ENCODE measurements at places on chromosomes 1 and 21. TPM values are rescaled to one million over a fixed set of nuclear protein-coding genes. Genes with fewer than 3 reads are reported as not detected.

The HES3 gene
- not detected for total RNA-seq

- H3K36me3 ChIP-seq, result no peaks in the 10 kb centered on the region
- H3K4me1 ChIP-seq, result no peaks in the 10 kb centered on the region
- no peak for DNase-seq
- no peaks in the 10 kb centered on the region for H3K27me3 ChIP-seq
- H3K27ac ChIP-seq, result no peak overlapping the region
Measured at GRCh38 chr21:25884311-25884710, 149.5 kb downstream of the GABPA start.

The CACHD1 gene
- total RNA-seq, result not detected

DNA sequence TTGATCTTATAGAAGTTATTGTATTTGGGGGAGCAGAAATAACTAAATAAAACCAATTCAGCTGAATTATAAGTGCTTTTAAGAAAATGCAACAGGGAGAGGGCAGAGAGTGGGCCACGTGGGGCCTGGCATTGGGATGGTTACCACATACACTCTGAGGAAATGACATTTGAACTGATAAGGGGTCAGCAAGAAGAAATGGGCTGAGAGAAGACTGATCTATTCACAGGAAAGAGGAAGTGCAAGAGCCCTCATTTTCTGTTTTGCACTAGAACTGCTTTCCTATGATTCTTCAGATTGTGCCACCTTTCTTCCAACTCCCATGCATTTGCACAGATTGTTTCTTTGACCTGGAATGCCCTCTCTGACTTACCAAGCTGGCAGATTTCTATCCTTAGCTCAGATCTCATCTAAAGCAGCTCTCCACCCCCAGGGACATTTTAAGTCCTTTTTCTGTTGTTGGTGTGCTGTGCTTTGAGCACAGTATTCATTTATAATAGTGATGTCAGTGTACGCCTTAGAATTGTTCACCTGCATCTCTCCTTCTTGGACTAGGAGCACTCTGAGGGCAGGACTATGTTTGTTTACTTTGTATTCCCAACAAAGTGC, 115.9 kb downstream of the FGGY start:
- no peak overlapping the region for H3K27ac ChIP-seq
- H3K4me1 ChIP-seq, result no peaks in the 10 kb centered on the region
- DNase-seq, result no peak
- H3K27me3 ChIP-seq, result no peaks in the 10 kb centered on the region

- H3K27me3 ChIP-seq, result no peaks in the 10 kb centered on the region
- no peak overlapping the region for H3K4me3 ChIP-seq
- peaks cover 8% of the 10 kb centered on the region for H3K36me3 ChIP-seq
- no peak for DNase-seq
- no peak overlapping the region for H3K27ac ChIP-seq
Measured at GRCh38 chr1:24450857-24451397, 35.3 kb downstream of the NIPAL3 start.

DNA sequence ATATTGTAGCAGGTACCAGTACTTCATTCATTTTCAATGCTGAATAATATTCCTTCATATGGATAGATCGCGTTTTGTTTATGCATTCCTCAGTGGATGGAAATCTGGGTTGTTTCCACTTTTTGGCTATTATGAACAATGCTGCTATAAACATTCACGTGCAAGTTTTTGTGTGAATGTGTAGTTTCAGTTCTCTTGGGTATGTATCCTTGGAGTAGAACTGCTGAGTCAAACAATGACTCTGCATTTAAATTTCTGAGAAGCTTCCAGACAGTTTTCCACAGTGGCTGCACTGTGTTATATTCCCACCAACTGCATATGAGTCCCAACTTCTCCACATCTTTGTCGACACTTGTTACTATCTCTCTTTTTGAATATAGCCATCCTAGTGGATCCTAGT, 138.0 kb upstream of the KLHDC7A start:
- H3K27me3 ChIP-seq, result no peaks in the 10 kb centered on the region
- no peak for DNase-seq
- no peaks in the 10 kb centered on the region for H3K36me3 ChIP-seq
- H3K27ac ChIP-seq, result no peak overlapping the region
- H3K4me1 ChIP-seq, result no peaks in the 10 kb centered on the region

DNA sequence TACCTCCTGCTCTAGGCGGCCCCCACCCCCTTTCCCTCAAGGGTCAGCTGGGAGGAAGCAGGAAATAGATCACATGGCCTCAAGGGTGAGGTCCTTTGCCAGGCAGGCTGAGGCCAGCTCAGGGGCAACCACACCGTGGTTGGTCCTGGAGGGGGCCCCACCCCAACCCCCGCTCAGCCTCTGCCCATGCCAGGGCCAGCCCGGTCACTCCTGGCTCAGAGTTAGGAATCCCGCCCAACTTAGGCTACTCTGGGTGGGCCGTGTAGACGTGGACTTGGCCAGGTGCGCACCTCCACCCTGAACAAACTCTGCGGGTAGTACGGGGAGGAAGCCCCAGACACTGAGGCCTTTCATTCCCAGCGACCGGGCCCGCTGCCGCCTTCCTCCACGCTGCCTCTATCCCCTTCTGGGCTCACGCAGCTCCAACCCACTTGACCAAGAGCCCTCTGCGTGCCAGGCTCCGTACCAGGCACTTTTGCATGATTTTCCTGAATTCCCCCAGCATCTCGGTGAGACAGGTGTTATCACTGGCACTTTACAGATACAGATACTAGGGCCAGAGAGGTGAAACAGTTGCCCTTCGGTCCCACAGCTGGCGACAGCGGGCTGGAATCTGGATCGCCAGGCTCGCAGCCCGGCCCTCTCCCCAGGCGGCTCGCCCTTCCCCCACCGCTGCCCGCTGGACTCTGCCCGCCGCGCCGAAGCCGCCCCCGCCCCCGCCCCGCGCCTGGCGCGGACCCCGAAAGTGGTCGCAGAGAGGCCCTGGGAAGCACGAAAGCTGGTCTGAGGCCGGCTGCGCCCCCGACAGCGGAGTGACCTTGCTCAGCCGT, 769 bp downstream of the GALE start:
- H3K36me3 ChIP-seq, result no peaks in the 10 kb centered on the region
- peak overlapping the region; percentile 94 for H3K4me3 ChIP-seq
- H3K27me3 ChIP-seq, result no peaks in the 10 kb centered on the region

- peak overlapping the region; percentile 6 for H3K27ac ChIP-seq
- DNase-seq, result peak; percentile 80
- peaks cover 24% of the 10 kb centered on the region for H3K4me1 ChIP-seq
- H3K4me3 ChIP-seq, result peak overlapping the region; percentile 60
- H3K36me3 ChIP-seq, result no peaks in the 10 kb centered on the region
Measured at GRCh38 chr21:29195981-29196669, 65.7 kb downstream of the MAP3K7CL start.

DNA sequence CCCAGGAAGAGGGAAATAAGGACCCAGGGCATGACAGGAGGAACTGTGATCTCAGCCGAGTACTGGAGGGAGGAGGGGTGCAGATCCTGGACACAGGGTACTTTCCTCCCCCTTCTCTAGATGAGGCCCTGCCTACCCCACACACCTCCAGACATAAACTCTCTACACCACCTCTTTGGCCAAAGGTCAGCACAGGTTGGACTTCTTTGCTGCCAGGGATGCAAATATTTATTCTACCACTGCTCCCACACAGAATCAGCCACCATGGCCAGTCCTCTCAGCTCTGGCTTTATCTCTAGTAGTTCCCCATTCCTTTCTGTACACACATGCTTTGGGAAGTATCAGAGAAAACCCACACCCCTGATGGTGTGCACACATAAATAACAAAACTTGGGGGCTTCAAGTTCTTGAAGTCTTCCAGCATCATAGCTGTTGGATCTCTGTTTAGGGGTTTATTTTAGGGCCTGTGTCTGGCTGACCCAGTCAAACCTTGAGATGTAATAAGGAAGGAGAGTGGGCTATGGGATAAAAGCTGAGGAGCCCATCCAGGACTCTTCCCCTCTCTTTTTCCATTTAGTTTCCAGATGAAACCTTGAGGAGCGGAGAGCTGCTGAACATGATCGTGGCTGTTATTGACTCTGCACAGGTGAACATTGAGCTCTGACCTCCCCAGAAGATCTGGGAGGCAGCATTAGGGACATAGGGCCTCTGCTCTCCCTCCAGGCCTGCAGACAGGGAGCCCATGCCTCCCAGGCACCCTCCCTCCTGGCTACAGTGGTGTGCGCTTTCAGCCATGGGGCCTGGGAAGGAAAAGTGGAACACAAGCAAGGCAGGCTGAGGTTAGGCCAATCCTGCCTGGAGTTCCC, 6.7 kb upstream of the SLC27A3 start:
- no peak overlapping the region for H3K27ac ChIP-seq
- DNase-seq, result no peak
- no peak overlapping the region for H3K4me3 ChIP-seq
- no peaks in the 10 kb centered on the region for H3K27me3 ChIP-seq
- peaks cover 8% of the 10 kb centered on the region for H3K4me1 ChIP-seq
- peaks cover 35% of the 10 kb centered on the region for H3K36me3 ChIP-seq

The LCE2A gene
- not detected for total RNA-seq

GRCh38 chr21:26844258-26845065, 747 bp downstream of the ADAMTS1 start:
- no peak overlapping the region for H3K27ac ChIP-seq
- H3K4me1 ChIP-seq, result no peaks in the 10 kb centered on the region
- no peak overlapping the region for H3K4me3 ChIP-seq
- H3K27me3 ChIP-seq, result no peaks in the 10 kb centered on the region
- DNase-seq, result no peak
- H3K36me3 ChIP-seq, result no peaks in the 10 kb centered on the region

The GJA8 gene
- total RNA-seq, result not detected

DNA sequence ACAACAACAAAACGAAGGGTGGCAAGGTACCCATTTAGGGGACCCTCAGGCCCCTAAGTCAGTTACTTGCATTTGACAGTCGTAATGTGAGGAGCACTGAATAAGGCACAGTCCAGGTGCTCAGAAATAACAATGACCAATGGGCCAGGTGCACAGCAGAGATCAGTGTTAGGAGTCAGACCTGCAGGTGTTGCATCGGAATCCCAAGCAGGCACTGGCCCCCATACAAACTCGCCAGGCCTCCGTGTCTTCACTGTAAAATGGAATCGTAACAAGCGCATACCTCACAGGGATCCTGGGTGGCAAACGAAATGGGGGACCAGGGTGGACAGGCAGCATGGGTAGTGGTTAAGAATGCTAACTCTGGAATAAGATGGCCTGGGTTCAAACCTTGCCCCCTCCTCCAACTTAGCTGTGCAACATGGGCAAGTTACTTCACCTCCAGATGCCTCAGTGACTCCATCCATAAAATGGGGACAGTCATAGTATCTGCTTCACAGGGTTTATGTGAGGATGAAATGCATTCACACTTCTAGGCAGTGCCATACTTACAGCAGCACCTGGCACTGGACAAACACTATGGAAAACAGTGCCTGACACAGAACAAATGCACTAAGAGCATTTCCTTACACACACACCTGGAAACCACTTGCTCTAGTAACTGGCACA, 20.2 kb downstream of the RCAN1 start:
- H3K27ac ChIP-seq, result no peak overlapping the region
- no peaks in the 10 kb centered on the region for H3K4me1 ChIP-seq
- no peak for DNase-seq
- no peak overlapping the region for H3K4me3 ChIP-seq
- no peaks in the 10 kb centered on the region for H3K36me3 ChIP-seq
- no peaks in the 10 kb centered on the region for H3K27me3 ChIP-seq

- no peak overlapping the region for H3K27ac ChIP-seq
- no peaks in the 10 kb centered on the region for H3K36me3 ChIP-seq
- H3K4me3 ChIP-seq, result no peak overlapping the region
- no peak for DNase-seq
- H3K27me3 ChIP-seq, result no peaks in the 10 kb centered on the region
- H3K4me1 ChIP-seq, result no peaks in the 10 kb centered on the region
Measured at GRCh38 chr21:30958741-30959140, 77.4 kb upstream of the KRTAP11-1 start.

- H3K4me3 ChIP-seq, result no peak overlapping the region
- H3K27me3 ChIP-seq, result no peaks in the 10 kb centered on the region
- no peak overlapping the region for H3K27ac ChIP-seq
- H3K4me1 ChIP-seq, result peaks cover 74% of the 10 kb centered on the region
Measured at GRCh38 chr1:154808261-154808908, 61.7 kb downstream of the KCNN3 start.

DNA sequence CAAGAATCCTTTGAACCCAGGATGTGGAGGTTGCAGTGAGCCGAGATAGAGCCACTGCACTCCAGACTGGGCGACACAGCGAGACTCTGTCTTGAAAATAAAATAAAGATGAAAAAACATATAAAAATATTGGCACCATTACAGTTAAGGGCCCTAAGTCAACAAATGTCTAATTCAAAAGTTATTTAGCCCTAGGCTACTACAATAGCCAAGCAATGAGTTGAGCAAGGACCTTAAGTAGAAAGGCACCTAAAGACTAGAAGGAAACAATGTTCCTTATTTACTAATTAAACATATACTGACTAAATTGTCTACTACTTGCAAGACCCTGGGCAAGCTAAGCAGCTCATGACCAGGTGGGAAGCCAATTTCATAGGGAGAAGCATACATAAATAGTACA, 4.1 kb downstream of the PIK3R3 start:
- peaks cover 5% of the 10 kb centered on the region for H3K36me3 ChIP-seq
- H3K27ac ChIP-seq, result no peak overlapping the region
- peaks cover 24% of the 10 kb centered on the region for H3K4me1 ChIP-seq
- H3K27me3 ChIP-seq, result no peaks in the 10 kb centered on the region
- H3K4me3 ChIP-seq, result no peak overlapping the region

The GPR3 gene
- 3.6 TPM for total RNA-seq

DNA sequence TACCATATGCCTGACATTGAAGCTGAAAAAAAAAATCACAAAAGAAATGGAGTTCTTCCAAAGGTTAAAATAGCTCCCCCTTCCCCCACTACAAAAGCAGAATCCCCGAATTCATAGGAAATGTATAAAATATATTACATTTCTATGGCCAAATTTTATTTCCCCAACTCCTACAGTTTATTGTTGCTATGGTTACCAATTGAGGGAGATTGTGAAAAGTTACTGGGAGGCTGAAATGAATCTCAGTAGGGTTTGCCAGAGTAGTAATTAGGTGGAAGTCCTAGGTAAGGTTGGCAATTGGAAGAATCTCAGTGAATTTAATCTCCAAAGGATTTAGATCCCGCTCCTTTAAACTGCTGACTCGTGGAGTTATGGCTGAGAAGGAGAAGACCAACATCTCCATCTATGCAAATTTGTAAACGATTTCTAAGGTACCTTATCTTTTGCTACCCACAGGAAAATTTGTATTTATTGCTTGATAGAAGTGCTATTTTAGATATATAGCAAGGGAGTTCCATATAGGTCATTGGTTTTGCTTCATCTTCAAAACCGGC, 282.1 kb downstream of the BACH1 start:
- H3K27ac ChIP-seq, result no peak overlapping the region
- no peak overlapping the region for H3K4me3 ChIP-seq
- H3K4me1 ChIP-seq, result no peaks in the 10 kb centered on the region
- no peaks in the 10 kb centered on the region for H3K36me3 ChIP-seq
- no peak for DNase-seq

All from Karpas-422 (cell line).